ENCODE measurements at places on chromosomes 7 and 10. TPM values are rescaled to one million over a fixed set of nuclear protein-coding genes. Genes with fewer than 3 reads are reported as not detected.
A peak's percentile ranks its signal among the peaks of the same experiment; 100 is the strongest.

The FAM13C gene
- total RNA-seq = 4.2 TPM

The FKBP9 gene
- total RNA-seq = 98.8 TPM

The ARMC10 gene
- 32.2 TPM for total RNA-seq

The FRMD4A gene
- 9.8 TPM for total RNA-seq

The ARHGEF5 gene
- total RNA-seq = 102 TPM

The TLL2 gene
- total RNA-seq = 0.65 TPM

The XRCC2 gene
- total RNA-seq = 0.98 TPM

The ELN gene
- 5.0 TPM for total RNA-seq

The PIP4K2A gene
- 29.4 TPM for total RNA-seq

DNA sequence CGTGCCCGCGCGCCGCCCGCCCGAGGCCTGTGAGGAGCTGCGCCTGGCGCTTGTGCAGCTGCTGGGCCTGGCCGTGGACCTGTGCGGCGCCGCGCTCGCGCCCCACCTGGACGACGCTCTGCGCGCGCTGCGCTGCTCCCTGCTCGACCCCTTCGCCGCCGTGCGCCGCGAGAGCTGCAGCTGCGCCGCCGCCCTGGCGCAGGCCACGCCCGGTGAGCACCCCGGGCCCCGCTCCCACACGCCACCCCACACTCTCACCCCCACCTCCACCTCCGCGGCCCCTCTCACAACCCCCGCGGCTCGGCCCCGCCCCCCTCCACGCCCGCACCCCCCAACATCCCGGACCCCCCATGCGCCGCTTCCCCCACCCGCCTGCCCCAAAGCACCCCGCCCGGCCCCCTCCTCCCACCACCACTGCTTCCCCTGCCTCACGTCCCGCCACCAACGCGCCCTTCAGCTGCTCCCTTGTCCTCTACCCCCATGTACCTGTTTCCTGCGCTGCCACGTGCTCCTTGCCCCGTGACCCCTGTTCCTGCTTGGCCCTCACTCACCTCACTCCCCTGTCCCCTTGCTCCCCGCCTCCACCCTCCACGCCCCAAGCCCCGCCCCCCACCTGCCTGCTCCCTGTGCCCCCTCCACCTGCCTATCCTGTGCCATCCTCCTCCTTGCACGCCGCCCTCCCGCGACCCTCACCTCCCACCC lies at the start of gene PRKAR1B:
Gene PRKAR1B (minus strand): TSS at position 178 of the 702 bp plus-strand sequence. CDS start 15,776 bp downstream, outside the sequence.
- peak; percentile 63 for DNase-seq

DNA sequence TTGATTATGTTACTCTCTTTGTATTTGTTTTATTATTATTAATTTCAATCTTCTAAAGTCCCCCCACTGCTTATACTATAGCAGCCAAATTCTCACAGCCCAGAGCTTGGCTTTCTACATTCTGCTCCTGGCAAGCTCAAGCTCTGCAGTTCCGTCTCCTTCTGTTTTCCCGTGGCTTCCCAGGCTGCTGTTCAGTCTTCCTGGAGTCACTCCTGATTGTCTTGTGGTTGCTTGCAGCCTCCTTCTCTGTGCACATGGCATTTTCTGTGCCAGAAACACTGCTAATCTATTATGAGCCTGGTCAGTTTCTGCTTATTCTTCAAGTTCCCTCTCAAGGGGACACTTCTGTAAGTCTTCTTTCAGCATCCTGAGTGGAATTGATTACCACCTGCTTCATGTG lies 533.7 kb upstream of the IGFBP3 start:
- DNase-seq = no peak

DNA sequence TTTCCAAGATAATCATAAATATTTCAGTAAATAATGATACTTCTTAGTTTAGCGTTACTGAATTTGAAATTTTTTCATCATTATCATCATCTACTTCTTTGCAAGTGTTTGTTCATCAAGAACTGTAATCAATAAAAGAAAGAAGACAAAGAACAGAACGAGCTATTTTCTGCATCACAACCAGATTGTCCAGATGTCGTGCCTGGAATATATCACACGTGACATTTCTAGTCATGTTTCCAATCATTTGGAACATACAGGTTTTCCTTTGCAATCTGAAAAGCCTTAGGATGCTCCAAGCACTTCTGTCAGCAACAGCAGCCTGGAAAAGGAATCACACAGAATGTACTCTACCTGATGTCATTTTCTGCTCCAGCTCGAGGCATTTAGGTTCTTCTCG lies 107.4 kb downstream of the FAM107B start:
- no peak for DNase-seq

- no peak for DNase-seq
These were observed 123.8 kb upstream of the INSYN2A start for GRCh38 chr10:127320176-127320575.

- no peak for DNase-seq
These were observed 641.2 kb upstream of the LRRTM3 start for GRCh38 chr10:66284621-66285020.

- DNase-seq = no peak
These were observed 506.8 kb upstream of the COBL start for GRCh38 chr7:51823437-51823836.

GRCh38 chr10:13983035-13983434 lies 347.7 kb downstream of the FRMD4A start:
- DNase-seq = no peak

GRCh38 chr7:52695973-52696595 lies 339.3 kb upstream of the POM121L12 start:
- no peak for DNase-seq

GRCh38 chr10:62130948-62131347 lies 137.7 kb downstream of the RTKN2 start:
- no peak for DNase-seq

DNA sequence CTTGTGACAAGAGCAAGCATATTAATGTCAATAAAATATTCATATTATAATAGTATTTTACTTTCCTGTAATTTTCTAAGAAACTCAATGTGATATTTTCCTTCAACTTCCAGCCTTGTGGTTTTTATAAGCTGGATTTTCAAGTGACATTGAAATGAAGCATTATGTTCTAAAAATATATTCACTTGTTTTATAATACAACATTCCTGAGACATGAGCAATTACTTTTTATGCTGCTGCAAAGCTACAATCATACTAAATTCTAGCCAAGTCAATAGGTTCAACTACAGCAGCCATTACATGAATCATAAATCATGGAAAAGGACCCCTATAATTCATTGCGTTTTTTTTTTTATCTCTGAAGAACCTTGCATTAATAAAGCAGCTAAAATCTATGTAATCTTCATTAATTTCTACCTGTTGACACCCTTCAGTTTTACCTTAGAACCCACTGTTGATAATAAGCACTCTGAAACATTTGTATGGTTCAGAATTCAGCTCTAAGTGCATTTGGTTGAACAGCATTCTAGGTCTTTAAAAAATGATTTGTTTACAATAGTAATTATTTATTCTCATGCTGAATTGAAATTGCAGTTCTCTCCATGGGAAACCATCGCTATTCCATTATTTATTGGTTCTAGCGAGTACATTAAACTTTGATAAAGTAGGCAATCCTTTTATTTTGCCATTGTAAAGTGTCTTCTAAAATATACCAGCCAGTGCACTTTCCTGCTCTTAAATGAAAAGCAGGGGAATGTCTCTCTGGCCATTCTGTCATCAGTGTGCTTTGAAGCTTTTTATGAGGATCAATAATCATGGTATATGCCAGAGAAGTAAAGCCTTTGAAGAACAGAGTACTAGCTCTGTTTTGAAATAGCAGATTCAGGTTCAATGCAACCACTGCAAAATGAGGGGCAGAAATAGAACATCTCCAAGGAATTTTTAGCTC lies 132.6 kb downstream of the GNAT3 start:
- no peak for DNase-seq

DNA sequence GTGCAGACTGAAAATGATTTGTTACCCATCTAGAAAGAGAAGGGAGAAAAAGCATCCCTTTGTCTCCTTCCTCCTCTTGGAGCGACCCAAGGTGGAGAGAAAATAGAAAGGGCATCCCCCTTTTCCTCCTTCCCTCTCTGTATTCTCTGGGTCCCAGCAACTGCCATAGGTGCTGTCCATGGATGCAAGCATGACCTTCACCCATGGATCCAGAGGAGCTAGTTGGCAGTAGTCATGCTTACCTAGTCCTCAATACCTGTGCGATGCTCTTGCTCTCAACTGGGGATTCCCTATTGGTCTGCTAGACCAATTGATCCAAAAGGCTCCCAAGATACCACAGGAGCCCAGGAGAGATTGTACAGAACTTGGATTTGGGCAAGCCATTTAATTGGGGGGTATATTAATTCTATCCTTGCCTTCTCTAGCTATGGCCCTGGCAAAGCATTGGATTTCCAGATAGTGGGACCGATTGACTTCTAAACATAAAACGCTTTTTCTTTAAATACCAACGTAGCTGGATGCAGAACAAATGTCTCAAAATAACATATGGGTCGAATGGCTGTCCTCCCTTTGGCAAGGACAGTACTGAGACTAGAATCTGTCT lies 547.8 kb upstream of the IGFBP3 start:
- DNase-seq = no peak

GRCh38 chr10:127836966-127837365 lies 55.8 kb downstream of the CLRN3 start:
- DNase-seq = no peak

DNA sequence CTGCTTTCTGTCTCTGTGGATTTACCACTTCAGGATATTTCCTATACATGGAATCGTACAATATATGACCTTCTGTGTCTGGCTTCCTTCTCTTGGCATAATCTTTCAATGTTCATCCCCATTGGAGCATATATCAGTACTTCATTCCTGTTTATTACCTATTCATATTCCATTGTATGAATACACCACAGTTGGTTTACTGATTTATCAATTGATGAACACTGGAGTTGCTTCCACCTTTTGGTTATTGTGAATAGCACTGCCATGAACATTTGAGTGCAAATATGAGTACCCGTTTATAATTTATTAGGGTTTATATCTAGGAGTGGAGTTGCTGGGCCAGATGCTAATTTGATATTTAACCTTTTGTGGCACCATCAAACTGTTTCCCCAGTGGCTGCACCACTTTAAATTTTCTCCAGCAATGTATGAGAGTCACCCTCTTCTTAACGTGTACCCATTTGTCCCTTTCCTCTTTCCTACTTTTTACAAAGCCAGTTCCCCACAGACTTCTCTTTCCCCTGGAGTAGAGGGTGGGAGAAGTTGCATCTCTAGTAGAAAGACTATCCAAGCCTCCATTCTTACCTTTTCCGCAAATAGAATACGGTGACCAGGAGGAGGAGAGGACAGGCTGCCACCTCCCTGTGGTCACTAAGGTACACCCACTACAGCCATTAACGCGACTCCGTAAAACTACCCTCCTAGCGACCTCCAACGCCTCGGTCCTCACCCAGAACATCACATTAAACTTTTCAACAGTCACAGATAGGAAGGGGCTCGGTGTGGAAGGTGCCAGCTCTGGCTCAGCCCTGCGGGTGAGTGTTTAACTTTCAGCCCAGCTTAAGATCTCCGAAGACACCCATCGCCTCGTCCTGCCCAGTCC lies 25.6 kb downstream of the SCD start:
- DNase-seq = no peak

GRCh38 chr7:41567731-41568114 lies 135.2 kb downstream of the INHBA start:
- no peak for DNase-seq

DNA sequence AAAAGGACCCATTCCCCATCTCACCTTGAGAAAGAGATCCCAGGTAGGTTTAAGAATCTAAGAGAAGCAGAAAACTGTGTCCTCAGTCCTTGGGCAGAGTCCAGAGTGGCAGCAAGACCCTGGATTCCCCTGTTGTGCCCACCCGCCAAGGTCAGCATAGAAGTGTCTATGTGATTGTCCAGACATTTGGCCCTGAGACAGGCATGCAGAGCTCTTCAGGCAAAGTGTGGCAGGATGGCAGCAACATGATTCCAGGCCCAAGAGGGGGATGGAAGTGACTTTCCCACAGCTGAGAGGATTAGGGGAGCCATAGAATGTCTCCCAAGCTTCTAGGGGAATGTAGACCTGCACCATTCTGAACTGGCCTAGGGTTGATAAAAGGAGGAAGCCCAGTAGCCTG lies 39.1 kb upstream of the OPALIN start:
- DNase-seq = no peak

- DNase-seq = no peak
These were observed 29.0 kb downstream of the UPP1 start for GRCh38 chr7:48118041-48118440.

DNA sequence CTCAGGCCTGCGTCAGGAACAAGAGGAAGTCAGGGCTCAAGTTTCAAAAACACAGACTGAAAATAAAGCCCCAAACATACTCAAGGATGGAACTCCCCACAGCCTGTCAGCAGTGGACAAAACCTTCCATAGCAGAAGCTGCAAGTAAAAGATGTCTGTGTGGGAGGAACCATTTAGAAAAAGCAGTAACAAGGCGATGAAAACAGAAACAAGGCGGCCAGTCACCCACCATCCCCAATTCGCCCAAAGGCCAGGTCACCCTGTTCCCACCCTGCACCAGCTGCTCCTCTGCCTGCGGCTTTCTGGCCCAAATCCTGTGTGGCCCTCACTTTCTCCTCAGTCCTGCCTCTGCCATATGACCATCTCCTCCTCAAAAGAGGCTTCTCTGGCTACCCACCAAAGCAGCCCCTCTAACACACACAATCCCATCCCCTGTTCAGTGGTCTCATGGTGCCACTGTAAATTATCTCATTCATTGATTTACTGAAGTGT lies 27.8 kb downstream of the KCNMA1 start:
- DNase-seq = no peak

DNA sequence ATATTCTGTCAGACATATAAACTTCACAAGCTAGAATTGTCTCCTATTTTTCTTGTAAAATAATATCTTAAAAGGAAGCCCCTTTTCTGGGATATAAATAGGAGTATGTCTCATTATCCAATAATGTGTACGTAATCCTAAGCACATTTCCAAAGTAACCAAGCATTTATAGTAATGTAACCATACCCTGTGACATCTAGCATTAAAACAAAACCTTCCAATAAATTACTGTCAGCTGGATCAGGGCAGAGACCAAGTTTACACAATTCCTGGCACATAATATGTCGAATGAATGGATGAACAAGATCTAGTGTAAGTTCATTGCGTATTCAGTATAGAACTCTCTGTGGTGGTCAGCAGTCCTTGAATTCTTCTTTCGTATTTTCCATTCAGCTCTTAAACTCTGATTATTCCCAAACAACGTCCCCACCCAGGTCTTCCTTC lies 14.3 kb downstream of the CPED1 start:
- DNase-seq = no peak

- no peak for DNase-seq
These were observed 5.9 kb downstream of the PGAM2 start for GRCh38 chr7:44059219-44060090.

DNA sequence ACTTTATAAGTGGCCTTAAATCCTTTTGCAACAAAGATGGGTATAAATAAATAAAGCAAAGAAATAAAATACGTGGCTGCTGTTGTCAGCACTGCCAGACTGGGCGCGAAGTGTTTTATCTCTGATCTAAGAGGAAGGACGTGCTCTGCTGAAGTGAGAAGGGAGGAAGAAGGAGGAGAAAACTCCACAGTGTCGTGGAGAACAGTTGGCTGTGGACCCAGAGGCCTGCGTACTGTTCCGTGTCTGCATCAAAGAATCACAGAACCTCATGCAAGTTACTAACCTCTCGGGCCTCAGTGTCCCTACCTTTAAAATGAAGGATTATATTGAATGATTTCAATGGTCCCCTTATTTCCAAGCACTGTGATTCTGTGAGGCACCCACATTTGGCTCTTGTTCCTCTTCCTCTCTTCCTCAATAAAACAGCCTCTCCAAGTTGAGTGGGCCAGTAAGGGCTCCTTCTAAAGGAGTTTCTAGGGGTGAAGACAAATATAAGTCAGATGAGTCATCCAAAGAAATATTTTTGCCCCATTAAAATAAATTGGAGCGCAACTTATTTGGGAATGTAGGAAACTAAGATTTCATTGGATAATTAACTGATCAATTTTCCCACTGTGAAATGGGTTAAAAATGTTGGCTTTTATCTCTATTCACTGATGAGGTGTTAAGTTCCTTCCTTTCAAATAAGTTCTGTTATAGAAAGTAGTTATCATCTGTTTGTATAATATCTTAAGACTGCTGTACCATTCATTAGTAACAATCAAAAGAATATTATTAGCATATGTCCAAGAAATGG lies 126.9 kb upstream of the EFCAB10 start:
- DNase-seq = no peak

All from mucosa of descending colon (tissue), 3 donors.